Globus pallidus (tissue), 1 donor: ENCODE measurements at places on chromosomes 2 and 18.

GRCh38 chr2:6955511-6956136 lies 38.4 kb downstream of the RNF144A start:
- no peak for DNase-seq

GRCh38 chr2:60505240-60505879 lies 48.1 kb downstream of the BCL11A start:
- no peak for DNase-seq

- DNase-seq = no peak
These were observed 71.2 kb upstream of the RBM44 start for GRCh38 chr2:237727363-237727762.

DNA sequence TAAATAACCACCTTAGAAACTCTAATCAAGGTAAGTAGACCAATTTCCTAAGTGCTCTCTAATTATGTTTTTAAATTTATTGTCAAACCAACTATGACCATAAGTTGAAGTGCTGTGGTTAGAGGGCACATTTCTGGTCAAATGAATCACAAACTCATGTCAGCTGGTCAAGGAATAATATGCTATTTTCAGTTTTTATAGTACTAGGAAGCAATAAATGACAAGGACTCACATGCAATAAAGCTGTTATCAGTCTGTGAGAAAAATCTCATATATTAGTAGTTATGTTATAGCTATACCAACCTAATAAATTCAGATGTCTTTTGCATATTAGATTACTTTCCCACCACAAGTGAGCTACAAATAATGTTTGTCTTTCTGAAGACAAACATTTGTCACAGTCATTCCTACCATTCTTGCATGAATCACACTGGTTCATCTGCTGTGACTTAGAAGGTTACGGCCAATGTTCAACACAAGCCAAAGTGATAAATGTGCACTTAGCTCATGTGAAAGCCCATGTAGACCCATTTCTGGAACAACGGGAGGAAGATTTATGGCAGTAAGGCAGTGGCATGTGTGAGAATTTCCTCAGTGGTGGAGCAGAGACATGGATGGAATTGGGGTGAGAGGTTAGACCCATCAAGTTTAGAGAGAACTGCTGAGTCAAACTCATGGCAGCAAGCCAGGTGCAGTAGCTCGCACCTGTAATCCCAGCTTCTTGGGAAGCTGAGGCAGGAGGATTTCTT lies 27.4 kb upstream of the CCNYL1 start:
- DNase-seq = no peak

DNA sequence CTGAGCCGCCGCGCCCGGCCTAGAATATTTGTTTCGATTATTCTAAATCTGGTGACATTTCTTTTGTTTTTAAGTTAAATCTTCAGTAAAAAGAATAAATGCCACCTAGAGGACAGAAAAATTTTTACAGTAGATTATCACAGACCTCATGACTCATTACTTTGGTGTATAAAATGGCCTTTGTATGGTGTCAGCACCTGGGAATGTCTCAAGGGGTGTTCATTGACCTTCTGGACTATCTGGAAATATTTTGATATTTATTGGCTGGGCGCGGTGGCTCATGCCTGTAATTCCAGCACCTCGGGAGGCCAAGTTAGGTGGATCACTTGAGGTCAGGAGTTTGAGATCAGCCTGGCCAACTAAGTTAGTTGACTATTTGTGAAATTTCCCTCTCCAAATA lies 30.3 kb upstream of the SLC30A6 start:
- DNase-seq = no peak
